ENCODE measurements at places on chromosomes 12 and 14.

- H3K4me1 ChIP-seq, result no peaks in the 10 kb centered on the region
- H3K27ac ChIP-seq, result no peak overlapping the region
- no peaks in the 10 kb centered on the region for H3K36me3 ChIP-seq
- no peaks in the 10 kb centered on the region for H3K27me3 ChIP-seq
Observed at GRCh38 chr12:24950231-24950834, 1.4 kb upstream of the BCAT1 start.

DNA sequence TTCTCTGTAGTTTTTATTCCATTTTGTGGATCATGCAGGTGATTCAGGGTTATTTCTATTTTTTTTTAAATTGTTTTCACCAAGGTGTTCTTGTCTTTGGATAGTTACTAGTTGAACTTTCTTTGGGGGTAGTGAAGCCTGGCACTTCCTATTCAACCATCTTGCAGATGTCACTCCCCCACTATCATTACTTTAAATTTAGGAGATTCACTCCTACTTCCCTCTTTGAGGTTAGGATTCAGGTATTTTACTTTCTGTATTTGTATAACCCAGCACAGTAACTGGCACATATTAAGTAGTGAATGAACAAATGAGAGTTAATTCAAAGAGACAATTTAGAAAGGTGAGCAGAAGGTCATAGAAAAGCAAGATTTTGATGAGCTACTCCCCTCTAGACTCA lies 255.6 kb downstream of the ATP23 start:
- H3K27ac ChIP-seq, result no peak overlapping the region
- no peak overlapping the region for H3K4me3 ChIP-seq
- no peak for DNase-seq
- H3K36me3 ChIP-seq, result no peaks in the 10 kb centered on the region
- no peaks in the 10 kb centered on the region for H3K4me1 ChIP-seq

- no peak overlapping the region for H3K4me3 ChIP-seq
- no peaks in the 10 kb centered on the region for H3K27me3 ChIP-seq
- no peak for DNase-seq
- H3K4me1 ChIP-seq, result peaks cover 23% of the 10 kb centered on the region
Observed at GRCh38 chr14:23181453-23181852, 2.0 kb downstream of the SLC7A8 start.

- H3K4me3 ChIP-seq, result no peak overlapping the region
- DNase-seq, result no peak
- no peaks in the 10 kb centered on the region for H3K27me3 ChIP-seq
- H3K36me3 ChIP-seq, result no peaks in the 10 kb centered on the region
- H3K4me1 ChIP-seq, result peaks cover 17% of the 10 kb centered on the region
Observed at GRCh38 chr14:33642691-33643244, 308.1 kb downstream of the EGLN3 start.

- no peaks in the 10 kb centered on the region for H3K27me3 ChIP-seq
- no peaks in the 10 kb centered on the region for H3K4me1 ChIP-seq
- H3K27ac ChIP-seq, result no peak overlapping the region
- no peak overlapping the region for H3K4me3 ChIP-seq
- H3K36me3 ChIP-seq, result no peaks in the 10 kb centered on the region
Observed at GRCh38 chr14:35248476-35248788, 43.8 kb upstream of the PSMA6 start.

- H3K36me3 ChIP-seq, result no peaks in the 10 kb centered on the region
Observed at GRCh38 chr14:44383636-44384035, 123.4 kb downstream of the FSCB start.

- no peaks in the 10 kb centered on the region for H3K4me1 ChIP-seq
- peaks cover 8% of the 10 kb centered on the region for H3K36me3 ChIP-seq
- no peaks in the 10 kb centered on the region for H3K27me3 ChIP-seq
- DNase-seq, result peak; percentile 89
Observed at GRCh38 chr12:122974892-122975789, at the start of gene OGFOD2. OGFOD2 (plus strand) TSS chr12:122975244; CDS start chr12:122975252, 8 bp downstream.

DNA sequence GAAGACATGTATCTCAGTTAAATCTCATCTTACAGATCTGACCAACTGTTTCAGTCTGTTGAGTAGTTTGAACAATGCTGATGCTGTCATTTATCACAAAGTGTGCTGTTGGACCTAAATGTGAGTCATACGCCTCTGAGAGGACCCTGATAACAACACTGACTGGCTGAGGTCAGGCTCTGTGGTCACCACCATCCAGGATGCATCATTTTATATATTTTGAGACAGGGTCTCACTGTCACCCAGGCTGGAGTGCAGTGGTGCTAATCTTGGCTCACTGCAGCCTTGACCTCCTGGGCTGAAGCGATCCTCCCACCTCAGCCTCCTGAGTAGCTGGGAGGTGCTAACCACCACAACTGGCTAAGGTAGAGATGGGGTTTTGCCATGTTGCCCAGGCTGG lies 181.0 kb upstream of the RGS6 start:
- no peak overlapping the region for H3K4me3 ChIP-seq
- no peak for DNase-seq
- peaks cover 8% of the 10 kb centered on the region for H3K4me1 ChIP-seq
- H3K27ac ChIP-seq, result no peak overlapping the region

DNA sequence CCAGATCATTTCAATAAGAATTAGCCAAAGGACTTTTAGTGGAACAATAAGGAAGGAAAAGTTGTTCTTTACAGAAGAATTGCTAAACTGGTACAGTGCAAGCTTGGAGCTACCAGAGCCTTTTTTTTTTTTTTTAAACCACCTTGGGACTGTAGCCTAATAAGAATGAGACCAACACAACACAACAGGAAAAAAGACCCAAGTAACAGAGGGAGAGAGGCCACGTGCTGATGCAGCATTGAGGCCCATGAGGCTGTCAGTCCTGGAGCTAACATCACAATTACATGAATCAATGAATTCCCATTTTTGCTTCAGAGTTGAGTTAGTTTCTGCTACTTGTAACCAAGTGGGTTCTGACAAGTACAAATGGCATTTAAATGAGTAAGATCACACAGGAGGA lies 149.0 kb upstream of the EEA1 start:
- no peaks in the 10 kb centered on the region for H3K36me3 ChIP-seq
- H3K4me1 ChIP-seq, result peaks cover 11% of the 10 kb centered on the region
- no peak overlapping the region for H3K27ac ChIP-seq
- H3K4me3 ChIP-seq, result no peak overlapping the region

GRCh38 chr12:21672146-21672545 lies 14.5 kb upstream of the LDHB start:
- no peaks in the 10 kb centered on the region for H3K27me3 ChIP-seq
- no peaks in the 10 kb centered on the region for H3K36me3 ChIP-seq
- no peak overlapping the region for H3K27ac ChIP-seq
- H3K4me3 ChIP-seq, result no peak overlapping the region
- peaks cover 5% of the 10 kb centered on the region for H3K4me1 ChIP-seq

GRCh38 chr14:88552876-88553275 lies 1.9 kb downstream of the PTPN21 start:
- no peak for DNase-seq
- peaks cover 24% of the 10 kb centered on the region for H3K4me1 ChIP-seq
- H3K27me3 ChIP-seq, result no peaks in the 10 kb centered on the region
- H3K4me3 ChIP-seq, result peak overlapping the region; percentile 67

DNA sequence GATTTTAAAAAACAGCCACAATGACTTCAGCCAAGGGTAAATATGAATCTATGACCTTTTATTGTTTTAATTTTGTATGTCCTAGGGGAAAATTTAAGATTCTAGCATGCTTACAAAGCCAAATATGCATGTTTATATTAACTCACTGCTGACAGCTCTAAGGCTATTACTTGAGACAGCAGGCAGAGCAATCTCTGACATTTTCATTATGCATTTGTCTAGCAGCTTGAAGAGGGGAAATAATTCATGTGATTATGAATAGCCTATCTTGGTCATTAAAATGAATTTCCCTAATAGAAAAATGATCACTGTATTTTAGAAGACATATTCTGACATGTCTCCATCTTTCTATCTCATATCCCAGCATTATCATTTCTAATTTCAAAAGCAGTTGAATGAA lies 46.6 kb upstream of the HELB start:
- no peak overlapping the region for H3K4me3 ChIP-seq
- peaks cover 10% of the 10 kb centered on the region for H3K27me3 ChIP-seq
- DNase-seq, result no peak
- no peaks in the 10 kb centered on the region for H3K4me1 ChIP-seq
- no peaks in the 10 kb centered on the region for H3K36me3 ChIP-seq
- no peak overlapping the region for H3K27ac ChIP-seq

DNA sequence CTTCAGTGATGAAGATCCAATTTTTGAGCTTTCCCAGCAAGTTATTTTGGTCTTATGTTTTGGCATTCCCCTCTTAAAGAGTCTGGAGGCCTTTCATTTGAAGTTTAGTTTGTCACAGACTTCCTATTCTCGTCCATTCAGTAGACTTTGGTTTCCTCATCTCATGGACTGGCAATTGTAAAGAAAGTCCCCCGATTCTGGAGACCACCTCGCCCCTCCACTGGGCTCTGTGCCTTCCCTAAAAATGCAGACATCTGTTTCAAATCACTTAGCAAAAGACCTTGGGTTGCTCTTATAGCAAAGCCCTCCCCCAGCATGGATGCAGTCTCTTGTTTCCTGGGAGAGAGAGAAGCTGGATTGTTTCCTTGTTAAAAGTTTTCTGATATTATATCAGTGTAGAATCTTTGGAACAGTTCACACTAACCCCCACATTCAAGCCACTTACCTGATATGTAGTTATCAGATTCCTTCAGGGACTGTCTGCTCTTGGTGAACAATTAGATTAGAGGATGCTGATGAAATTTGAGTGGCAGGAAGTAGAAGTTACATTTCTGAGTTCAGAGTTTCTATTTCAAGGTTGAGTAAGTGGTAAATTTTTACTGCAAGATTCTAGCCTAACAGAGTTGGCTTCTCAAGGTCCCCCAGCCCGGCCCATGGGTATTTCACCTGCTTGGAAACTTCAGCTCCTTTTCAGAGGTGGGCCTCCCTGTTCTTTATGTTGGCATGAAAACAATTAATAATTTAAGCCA lies 56.3 kb downstream of the PLXNC1 start:
- no peak for DNase-seq
- H3K27ac ChIP-seq, result no peak overlapping the region
- no peaks in the 10 kb centered on the region for H3K27me3 ChIP-seq

- H3K36me3 ChIP-seq, result no peaks in the 10 kb centered on the region
- H3K4me1 ChIP-seq, result no peaks in the 10 kb centered on the region
- DNase-seq, result no peak
Observed at GRCh38 chr12:55626154-55626553, 10.5 kb upstream of the OR10P1 start.

- no peaks in the 10 kb centered on the region for H3K27me3 ChIP-seq
- H3K4me1 ChIP-seq, result no peaks in the 10 kb centered on the region
- no peaks in the 10 kb centered on the region for H3K36me3 ChIP-seq
- no peak for DNase-seq
- H3K27ac ChIP-seq, result no peak overlapping the region
Observed at GRCh38 chr12:21891751-21892217, 49.4 kb downstream of the ABCC9 start.

DNA sequence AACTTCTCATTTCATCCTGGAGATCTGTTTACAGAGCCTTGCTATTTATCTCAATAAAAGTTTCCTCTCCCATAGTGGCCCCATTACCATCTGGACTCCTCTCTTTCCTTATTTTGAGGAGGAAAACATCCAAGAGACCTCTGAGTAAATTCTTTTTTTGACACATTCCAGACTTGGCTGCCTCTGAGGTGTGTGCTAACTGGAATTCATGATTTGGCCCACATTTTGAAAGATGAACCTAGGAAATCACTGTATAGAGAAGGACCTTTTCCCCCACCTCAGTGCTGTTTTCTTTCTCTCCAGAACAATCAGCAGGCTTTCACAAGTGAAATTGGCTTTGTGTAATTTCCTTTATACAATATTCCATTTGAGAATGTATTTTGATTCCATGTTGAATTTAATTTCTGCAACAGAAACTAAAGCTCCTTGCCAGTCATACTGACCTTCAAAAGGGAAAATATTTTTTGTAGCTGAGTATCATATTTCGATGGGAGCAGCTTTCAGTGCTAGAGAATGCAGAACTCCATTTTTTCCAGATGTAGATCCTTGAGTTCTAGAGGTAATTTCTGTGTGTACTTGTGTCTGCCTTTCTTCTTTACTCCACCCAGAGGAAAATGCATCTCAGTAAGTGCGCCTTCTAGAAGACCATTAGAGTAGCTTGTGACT lies 244.9 kb upstream of the RGS6 start:
- DNase-seq, result no peak
- H3K27ac ChIP-seq, result no peak overlapping the region
- H3K36me3 ChIP-seq, result peaks cover 43% of the 10 kb centered on the region
- no peaks in the 10 kb centered on the region for H3K27me3 ChIP-seq
- H3K4me3 ChIP-seq, result no peak overlapping the region

- peaks cover 37% of the 10 kb centered on the region for H3K4me1 ChIP-seq
- H3K4me3 ChIP-seq, result peak overlapping the region; percentile 76
Observed at GRCh38 chr14:70807898-70808415, 1.4 kb downstream of the MAP3K9 start.

GRCh38 chr12:61781021-61781581 lies 479.1 kb upstream of the USP15 start:
- no peak for DNase-seq
- no peaks in the 10 kb centered on the region for H3K36me3 ChIP-seq
- H3K27ac ChIP-seq, result no peak overlapping the region
- no peaks in the 10 kb centered on the region for H3K4me1 ChIP-seq

DNA sequence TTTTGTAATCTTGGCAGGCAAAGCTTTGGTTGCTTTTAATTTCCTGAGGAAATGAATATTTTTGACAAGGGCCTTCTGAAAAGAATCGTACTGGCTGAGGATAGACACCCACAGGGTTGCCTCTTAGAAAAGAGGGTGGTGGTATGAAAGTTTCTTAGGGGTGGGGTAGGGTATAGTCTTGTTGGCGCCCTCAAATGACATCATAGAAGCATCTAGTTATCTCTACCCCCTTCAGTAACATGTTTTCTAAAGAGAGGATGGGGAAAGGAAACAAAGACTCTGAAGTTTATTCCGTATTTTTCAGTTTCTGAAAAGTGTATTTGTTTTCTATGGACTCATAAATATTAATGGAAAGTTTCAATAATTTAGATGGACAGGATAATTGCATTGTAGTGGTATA lies 13.7 kb downstream of the PRKCH start:
- no peaks in the 10 kb centered on the region for H3K27me3 ChIP-seq
- no peak for DNase-seq
- no peak overlapping the region for H3K27ac ChIP-seq
- H3K4me1 ChIP-seq, result peaks cover 8% of the 10 kb centered on the region
- no peak overlapping the region for H3K4me3 ChIP-seq

DNA sequence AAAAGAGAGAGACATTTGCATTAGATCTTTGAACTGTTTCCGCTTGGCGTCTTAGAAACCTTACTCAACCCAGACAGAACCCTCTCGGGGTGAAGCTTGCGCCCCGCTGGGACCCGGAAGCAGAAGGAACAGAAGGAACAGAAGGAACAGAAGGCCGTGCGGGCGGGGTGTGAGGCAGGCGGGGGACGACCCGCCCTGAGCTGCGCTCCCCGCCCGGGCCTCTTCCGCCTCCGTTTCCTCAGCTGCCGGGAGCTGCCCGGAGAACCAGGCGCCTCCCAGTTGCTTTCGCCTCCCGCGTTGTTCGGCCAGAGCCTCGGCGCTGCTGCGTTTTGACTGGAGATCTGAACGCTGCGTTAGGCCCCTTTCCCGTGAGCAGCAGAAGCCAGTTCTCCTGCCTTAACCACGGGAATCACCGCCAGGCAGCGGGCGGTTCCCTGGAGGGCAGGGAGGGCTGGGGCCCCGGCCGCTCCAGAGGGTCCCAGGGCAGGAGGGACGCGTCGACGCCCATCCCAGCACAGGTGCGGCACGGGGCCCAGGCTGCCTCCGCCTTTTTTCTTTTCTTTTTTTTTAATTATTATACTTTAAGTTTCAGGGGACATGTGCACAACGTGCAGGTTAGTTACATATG lies 19.3 kb upstream of the MMP17 start:
- no peak overlapping the region for H3K27ac ChIP-seq
- H3K36me3 ChIP-seq, result no peaks in the 10 kb centered on the region
- H3K27me3 ChIP-seq, result no peaks in the 10 kb centered on the region

- no peak for DNase-seq
- no peak overlapping the region for H3K4me3 ChIP-seq
- H3K36me3 ChIP-seq, result peaks cover 14% of the 10 kb centered on the region
- H3K27ac ChIP-seq, result no peak overlapping the region
- H3K27me3 ChIP-seq, result no peaks in the 10 kb centered on the region
- H3K4me1 ChIP-seq, result no peaks in the 10 kb centered on the region
Observed at GRCh38 chr12:49420556-49420955, 53.3 kb downstream of the SPATS2 start.

Data from RWPE2 (cell line).